T47D (cell line): ENCODE measurements at places on chromosomes 11 and 22.

- no peak for DNase-seq
Measured at GRCh38 chr11:120208001-120208441, 2.8 kb upstream of the OAF start.

GRCh38 chr11:104731890-104732289 is 166.4 kb downstream of the CASP12 start:
- DNase-seq: no peak

GRCh38 chr22:35824256-35824655 is 106.6 kb downstream of the APOL5 start:
- no peak for DNase-seq

DNA sequence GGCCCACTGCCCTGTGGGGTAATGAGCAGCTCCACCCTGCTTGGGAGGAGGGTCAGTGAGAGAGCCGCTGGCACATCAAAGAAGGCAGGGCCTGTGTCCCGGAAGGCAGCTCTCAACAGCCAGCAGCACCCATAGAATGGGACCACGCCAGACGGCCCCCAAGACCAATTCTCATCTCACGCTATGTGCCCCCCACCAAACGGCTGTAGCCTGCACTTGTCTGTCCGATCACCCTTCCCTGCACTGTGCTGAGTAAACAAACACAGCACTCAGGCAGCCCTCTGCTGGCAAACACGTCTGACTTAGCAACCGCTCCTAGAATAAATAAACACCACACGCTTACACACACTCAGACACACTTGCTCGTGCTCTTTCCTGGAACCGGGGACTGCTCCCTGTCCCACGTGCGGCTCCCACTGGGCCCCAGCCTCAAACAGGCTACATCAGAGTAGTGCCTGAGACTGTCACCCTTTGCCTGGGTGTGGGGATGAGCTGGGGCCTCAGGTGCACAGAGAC is 53.2 kb upstream of the CDON start:
- DNase-seq: peak; percentile 93

DNA sequence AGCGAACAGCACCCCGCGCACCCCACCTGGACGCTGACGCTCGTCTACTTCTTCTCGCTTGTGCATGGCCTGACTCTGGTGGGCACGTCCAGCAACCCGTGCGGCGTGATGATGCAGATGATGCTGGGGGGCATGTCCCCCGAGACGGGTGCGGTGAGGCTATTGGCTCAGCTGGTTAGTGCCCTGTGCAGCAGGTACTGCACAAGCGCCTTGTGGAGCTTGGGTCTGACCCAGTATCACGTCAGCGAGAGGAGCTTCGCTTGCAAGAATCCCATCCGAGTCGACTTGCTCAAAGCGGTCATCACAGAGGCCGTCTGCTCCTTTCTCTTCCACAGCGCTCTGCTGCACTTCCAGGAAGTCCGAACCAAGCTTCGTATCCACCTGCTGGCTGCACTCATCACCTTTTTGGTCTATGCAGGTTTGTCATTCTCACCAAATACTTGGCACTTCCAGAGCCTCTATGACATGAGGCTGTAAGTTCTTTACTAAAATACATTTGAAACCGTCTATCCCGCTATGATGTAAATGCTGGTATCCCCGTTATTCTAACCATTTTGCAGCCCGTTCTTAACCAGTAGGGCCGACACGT is 535 bp downstream of the AQP11 start:
- peak; percentile 80 for DNase-seq

GRCh38 chr22:23102776-23103175 is 32.5 kb downstream of the GNAZ start:
- DNase-seq: no peak

GRCh38 chr11:120931057-120931779 is 92.7 kb upstream of the TBCEL start:
- DNase-seq: peak; percentile 47

GRCh38 chr11:83061883-83062282 is 9.8 kb downstream of the RAB30 start:
- DNase-seq: no peak

DNA sequence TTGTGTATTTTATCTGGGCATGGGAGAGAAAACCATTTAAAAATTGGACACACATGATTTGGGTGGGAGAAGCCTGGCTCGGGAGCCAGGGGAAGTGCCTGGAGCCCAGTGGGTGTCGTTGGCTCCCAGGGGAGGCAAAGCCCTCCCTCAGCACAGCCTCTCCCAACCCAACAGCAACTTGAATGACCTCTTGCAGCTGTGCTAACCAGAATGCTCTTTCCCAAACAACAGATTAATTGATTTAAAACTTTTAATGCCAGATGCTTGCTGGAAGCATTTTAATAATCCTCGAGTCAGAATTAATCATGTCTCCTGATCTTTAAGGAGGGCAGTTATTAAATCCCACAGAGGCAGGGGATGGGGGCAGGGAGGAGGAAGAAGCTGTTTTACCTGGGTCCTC is 401.6 kb downstream of the BUD13 start:
- DNase-seq: no peak

DNA sequence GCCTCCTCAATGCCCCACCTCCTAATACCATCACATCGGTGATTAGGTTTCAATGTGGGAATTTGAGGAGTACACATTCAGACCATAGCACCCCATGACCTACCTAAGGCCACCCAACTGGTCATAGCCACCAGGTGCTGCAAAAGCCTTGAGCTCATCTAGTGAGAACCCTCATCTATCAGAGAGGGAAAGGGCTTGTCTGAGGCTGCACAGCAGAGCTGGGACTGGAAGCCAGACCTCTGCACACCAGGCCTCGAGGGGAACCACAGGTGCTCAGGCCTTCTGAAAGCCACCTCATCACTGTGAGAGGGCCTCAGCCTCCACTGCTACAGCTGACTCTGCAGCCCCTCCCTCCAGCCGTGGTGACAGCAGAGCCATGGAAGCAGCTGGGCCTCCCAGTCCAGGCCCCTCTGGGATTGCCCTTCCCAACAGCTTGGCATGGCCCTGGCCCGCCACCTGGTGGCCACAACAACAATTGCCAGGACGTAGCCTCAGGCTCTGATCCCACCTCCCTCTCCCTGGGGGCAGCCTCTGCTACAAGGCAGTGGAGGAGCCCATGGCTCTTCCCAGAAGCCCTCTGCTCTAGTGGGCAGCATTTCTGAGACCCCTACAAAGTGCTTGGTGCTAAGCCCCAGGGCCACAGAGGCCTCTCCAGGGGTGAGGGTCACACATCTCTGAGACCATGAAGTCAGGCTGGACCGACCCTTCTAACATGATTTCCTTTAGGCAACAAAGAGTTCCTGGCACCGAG is 41.0 kb upstream of the PRDM11 start:
- DNase-seq: peak; percentile 65

GRCh38 chr11:131663405-131664200 is 293.2 kb downstream of the NTM start:
- DNase-seq: no peak

DNA sequence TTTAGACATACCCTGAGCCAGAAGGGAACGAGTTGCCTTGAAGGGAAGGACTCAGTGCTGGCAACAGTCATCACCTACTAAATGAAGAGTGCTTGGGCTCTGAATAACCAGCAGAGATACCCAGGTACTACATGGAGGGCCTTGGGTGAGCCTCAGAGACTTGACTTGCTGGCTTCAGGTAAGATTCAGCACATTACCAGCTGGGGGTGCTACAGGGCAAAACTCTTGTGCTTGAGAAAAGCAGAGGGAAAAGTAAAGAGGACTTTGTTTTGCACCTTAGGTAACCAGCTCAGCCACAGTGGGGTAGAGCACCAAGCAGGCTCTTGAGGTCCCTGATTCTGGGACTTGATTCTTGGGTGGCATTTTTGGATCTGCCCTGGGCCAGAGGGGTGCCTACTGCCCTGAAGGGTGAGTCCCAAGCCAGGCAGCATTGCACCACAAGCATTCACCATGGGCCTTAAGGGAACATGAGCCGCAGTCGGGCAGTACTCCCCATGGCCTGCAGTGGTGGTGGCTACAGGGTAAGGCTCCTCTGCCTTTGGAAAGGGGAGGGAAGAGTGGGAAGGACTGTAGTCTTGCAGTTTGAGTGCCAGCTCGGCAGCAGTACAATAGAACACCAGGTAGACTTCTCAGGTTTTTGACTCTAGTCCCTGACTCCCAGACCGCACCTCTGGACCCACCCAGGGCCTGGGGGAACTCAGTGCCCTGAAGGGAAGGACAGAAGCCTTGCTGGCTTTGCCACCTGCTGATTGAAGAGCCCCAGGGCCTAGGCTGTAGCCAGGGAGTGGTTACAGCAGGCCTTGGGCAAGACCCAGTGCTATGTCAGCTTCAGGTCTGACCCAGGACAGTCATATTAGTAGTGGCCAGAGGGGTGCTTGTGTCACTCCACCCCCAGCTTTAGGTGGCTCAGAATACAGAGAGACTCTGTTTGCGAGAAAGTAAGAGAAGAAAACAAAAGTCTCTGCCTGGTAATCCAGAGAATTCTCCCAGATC is 22.7 kb upstream of the PLEKHA7 start:
- DNase-seq: no peak

- DNase-seq: no peak
Measured at GRCh38 chr11:113248702-113249490, 65.5 kb upstream of the TTC12 start.

- no peak for DNase-seq
Measured at GRCh38 chr22:38906052-38906451, 34.0 kb upstream of the CBX6 start.

DNA sequence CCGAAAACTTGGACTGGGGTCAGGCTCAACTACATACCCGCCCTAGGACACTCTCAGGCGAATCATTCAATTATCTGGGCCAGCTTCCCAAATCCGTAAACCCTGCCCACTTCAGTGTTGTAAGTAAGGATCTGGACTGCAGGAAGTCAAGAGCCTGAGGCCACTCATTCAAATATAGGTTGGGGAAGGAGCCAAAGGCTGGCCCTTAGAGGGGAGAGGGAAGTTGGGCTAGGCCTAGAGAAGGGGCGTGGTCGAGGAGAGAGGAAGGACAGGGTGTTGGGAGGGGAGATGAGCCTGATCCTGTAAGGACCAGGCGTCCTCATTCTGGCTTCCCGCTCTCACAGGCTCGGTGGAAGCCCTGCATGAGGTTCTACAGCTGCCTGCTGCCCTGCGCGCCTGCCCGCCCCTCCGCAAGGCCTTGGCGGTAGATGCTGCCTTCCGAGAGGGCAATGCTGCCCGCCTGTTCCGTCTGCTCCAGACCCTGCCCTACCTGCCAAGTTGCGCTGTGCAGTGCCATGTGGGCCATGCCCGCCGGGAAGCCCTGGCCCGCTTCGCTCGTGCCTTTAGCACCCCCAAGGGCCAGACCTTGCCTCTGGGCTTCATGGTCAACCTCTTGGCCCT is 3.0 kb downstream of the SAC3D1 start:
- no peak for DNase-seq

- DNase-seq: peak; percentile 64
Measured at GRCh38 chr11:69000831-69001242, 12.2 kb downstream of the MRGPRF start.

DNA sequence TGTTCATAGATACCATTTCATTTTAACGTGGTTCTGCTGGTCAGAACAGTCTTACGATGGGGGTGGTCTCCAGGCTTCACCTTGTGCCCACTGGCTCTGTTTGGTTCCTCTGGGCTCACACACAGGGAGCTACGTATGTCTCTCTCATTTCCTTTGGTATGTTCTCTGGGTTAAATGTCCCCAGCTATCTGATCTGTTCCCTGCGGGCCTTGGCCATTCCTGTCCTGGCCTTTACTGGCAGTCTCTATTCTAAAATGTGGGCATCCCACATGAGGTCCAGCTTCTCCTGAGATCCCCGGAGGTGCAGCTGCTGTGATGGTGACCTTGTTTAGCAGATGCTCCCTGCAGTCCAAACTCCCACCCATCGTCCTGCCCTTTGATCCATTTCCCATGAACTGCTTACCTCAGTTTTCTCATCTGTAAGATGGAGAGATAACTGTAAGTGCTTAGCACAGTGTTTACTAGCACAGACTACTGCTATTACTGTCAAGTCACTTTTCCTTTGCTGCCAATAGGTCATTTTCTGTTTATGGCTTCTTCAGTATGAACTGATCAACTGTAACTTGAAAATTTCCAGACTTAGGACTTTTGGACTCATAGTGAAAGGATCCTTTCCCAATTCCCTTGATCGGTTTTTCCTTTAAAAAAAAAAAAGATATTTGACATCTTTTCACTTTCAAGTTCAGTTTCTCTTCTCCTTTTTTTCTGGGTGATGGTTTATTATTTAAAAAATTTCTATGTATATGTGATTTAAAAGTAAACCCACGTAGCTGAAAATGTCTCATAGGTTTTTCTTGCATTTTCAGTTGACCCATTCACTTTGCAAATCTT is 92.9 kb downstream of the PTPRJ start:
- DNase-seq: no peak

GRCh38 chr11:13269775-13270174 is 7.8 kb upstream of the BMAL1 start:
- DNase-seq: no peak

DNA sequence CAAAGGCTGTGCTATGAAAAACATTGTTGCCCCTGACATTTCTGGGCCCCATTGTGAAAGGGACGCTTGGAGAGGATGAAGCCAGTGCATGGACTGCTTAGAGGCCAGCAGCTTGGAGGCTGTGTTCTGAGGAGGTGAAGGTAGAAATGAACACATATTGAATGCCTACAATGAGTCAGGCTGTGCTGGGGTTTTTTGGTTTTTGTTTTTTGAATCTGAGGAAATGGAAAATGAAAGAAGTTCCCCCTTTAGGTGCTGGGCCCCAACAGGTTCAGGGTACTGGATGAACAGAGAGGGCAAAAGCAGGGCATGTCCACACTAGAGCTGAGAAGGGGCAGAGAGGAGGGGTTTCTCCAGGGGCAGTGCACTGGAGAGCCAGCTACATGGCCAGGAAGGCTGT is 166.1 kb upstream of the API5 start:
- no peak for DNase-seq

DNA sequence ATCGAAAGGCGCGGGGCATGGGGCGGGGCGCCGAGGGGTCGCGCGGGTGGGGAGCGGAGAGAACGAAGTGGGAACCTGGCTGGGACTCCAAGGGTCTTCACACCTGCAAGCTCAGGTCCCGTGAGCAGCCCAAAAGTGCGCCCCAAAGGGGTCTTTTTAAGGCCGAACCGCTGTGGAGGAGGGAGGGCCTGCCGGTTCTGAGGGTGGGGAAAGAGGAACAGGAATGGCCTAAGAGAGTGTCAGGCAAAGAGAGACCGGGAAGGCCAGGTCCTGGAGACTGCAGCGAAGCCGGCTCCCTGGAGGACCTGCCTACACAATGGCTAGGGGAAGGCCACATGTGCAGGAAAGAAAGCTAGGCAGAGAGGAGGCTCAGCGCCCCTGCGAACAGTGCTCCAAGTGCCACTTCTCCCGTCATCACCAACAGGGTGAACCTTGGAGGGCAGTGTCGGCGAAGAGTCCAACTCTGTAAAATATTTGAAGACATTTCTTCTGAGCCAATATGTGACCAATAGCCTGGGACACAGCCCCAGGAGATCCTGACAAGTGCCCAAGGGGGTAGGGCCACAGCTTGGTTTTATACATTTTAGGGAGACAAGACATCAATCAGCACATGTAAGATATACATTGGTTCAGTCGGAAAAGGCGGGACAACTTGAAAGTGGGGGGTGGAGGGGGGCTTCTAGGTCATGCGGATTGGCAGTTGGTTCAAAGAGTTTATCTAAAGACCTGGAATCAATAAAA is 710 bp upstream of the DGCR2 start:
- no peak for DNase-seq

DNA sequence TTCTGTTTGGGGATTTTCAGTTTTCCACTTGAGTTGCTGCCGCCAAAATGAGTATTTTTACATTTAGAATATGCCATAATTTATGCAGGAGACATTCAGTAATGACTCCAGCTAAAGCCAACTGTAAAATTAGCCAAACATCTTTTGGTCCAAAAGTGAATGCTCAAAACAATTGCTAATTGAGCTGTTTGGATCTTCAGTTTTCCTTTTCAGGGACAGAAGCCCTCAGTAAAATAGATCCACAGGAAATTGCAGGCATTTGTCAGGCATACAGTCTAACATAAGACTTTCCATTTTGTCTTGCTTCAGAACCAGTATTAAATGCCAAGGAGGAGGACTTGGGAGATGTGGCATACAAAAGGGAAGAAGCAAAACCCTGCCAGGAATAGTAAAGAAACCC is 524.8 kb upstream of the API5 start:
- no peak for DNase-seq
